ENCODE measurements at places on chromosomes 11 and 22.

DNA sequence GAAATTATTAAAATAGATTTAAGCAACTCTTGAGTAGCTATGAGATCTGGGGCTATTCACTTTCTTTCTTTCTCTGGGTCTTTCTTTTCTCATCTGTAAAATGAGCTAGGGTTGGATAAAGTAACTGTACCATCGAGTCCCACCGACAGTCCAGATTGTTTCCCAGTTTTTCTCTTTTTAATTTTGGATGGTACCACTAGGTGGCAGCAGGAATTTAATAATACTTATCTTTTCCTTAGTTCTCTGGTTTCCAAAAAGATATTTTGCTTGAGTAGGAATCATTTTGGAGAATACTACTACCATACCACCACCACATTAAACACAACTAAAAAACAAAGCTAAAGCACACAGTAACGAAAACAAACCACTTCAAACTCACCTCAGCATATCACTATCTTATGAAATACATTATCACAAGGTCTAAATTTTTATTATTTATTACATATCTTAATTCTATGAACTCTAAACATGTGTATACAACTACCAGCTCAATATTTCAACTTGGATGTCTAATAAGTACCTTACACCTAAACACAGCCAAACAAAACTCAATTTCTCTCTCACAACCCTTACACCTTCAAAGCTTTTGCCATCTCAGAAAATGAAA is 584.0 kb downstream of the KCNA4 start:
- DNase-seq: no peak

GRCh38 chr11:34356576-34356912 is 1.3 kb downstream of the ABTB2 start:
- no peak for DNase-seq

DNA sequence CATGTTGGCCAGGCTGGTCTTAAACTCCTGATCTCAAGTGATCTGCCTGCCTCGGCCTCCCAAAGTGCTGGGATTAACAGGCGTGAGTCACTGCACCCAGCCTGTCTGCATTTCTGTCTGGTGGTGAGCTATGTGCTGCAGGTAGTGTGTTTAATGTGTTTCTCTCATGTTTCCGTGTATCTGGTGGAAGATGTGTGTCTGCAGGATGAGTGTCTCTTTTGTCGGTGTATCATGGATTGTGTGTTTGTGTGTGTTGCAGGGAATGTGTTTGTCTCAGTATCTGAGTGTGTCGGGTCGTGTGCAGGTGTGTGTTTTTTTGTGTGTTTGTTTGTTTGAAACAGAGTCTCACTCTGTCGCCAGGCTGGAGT is 16.1 kb downstream of the SCARF2 start:
- DNase-seq: no peak

DNA sequence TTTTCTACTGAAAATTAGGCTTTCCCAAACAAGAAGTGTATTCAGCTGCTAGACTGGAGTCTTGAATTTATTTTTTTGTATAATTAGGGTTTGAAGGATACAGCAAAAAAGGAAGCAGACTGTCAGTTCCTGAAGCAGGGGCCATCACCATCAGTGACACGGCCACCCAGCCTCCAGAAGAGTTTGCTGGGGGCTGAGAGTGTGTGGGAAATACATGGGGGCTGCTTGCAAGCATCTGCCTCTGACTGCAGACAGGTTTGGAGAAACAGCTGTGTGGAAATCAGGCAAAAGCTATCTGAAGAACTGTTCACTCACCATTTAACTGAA is 23.0 kb downstream of the FZD4 start:
- no peak for DNase-seq

DNA sequence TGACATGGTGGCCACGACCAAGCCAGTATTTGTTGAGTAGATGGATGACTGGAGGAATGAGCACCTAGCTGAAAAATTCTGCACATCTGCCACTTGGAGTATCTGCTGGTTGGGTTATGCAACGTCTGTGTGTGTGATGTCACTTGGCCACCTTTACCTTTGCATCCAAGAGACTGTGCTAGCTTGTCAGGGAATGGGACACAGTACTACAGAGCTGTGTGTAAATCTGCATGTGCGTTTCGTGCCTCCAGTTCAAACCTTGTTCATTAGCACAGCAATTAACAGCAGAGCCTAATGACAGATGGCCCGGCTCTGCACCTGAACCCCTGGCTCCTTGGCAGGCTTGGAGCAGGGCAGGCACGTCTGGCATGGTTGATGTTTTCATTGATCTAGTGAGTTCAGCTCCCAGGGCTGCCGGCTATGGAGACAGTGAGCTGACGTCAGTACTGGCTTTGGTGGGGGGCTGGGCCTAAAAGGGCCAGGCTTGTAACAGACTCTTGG is 188.4 kb upstream of the NAV2 start:
- no peak for DNase-seq

DNA sequence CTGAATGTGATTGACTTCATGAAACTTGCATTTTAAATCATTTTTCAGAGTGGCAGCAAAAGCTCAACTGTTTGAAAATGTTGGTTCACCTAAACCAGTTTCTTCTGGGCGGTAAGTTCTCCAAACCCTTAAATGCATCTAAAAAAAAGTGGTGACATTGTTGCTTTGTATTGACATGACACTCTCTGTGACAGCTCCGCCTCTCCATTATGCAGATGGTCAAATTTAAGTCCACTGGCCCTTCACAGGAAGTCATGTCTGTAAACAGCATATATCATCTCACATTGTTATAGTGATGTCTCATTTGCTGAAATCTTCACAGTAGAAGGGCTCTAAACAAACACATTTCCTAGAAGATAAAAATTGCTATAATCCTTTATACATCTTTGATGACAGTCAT is 150.7 kb downstream of the PGR start:
- DNase-seq: no peak

DNA sequence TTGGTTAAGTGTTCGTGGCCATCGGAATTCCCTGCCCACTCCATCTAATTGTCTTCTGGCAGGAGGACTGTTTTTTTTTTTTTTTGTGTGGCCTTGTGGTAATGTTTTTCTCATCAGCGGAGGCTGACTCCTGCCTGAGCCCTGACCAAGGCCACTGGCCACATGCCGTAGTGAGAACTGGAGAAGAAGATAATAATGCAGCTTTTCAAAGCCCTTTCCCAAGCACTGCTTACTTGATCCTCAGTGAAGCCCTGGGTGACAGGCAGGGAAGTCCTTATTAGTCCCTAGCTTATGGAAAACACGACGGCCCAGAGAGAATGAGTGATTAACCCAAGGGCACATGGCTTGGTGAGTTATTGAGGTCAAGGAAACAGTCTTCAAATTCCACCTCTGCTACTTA is 71.2 kb downstream of the ADM start:
- DNase-seq: no peak

GRCh38 chr11:124769806-124770774 is 8.0 kb upstream of the ESAM start:
- no peak for DNase-seq

DNA sequence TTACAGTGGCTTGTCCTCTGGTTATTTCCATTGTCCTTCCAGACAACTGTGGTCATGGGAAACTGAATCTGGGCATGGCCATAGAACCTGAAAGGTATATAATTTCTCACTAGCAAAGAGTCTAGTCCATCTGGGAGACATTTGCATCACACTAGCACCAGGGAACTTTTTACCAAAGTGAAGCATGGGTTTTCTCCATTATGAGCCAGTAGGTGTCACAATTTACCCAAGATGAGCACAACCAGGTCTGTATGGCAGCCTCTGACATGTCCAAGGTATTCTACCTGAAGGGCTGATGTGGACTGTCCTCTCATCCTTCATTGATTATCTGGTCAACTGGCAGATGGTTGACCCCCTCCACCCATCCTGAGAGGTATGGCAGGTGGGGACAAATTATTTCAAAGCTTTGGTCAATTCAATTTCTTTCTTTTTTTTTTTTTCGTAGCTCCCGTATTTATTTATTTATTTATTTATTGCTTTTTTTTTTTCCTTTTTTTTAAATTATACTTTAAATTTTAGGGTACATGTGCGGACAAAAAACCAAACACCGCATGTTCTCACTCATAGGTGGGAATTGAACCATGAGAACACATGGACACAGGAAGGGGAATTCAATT is 425.9 kb downstream of the TMEM135 start:
- no peak for DNase-seq

All from activated T-helper 1 cell treated with anti-CD3 and anti-CD28 coated beads, Interleukin-2, amount 50 U/mL, for 16 hours (primary cell).